Iris pigment epithelial cell (primary cell): ENCODE measurements at places on chromosomes 1 and 21.

DNA sequence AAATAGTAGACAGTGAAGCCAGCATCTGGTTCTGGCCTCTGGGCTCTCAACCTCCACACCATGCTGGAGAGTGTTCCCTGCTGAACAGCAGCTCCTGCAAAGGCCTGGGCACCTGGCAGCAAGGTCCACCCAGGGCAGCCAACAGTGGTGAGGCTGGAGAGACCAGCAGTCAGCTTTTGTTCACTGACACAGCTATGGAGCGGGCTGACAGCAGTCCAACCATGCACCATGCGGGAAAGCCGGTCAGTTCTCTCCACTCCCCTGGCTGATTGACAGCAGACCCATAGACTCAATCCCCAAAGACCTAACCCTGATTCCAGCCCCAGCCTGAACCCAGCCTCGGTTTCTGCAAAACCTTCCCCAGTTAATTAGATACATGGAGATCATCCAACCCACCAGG is 49.0 kb downstream of the KLHDC7A start:
- no peak for DNase-seq

- DNase-seq = no peak
These were observed 201.6 kb downstream of the PRDM2 start for GRCh38 chr1:13901597-13901996.

DNA sequence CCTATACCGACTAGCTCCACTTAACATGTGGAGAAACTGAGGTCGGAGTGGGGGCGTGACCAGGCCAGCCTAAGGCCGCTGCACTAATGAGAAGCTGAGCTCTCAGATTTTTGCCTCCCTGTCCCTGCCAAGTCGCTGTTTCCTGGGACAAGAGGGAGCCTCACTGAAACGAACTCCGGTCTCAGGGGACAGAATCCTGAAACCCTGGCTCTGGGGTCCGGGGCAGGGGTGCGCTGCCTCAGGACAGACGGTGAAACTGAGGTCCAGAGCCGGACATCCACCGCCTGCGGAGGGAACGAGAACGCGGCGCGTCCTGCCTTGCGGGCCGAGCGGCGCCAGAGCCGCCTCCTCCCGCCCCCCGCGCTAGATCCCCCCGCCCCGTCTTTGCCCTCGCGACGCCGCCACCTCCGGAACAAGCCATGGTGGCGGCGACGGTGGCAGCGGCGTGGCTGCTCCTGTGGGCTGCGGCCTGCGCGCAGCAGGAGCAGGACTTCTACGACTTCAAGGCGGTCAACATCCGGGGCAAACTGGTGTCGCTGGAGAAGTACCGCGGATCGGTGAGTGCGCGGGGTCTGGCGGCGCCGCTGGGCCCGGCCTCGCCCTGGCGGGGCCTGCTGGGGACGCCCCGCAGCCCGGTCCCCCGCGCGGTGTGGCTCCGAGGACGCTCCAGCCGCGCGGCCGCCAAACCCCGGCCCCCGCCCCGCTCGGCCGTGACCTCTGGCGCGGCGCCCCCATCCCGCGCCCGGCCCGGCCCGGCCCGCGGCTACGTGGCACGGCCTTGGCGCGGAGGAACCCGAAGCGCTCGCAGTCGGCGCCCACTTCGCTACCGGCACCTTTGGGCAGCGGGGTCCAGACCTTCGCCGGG is at the start of gene GPX7:
Gene GPX7, plus strand, starts transcription at position 381 of the 865 bp plus-strand sequence. Its CDS starts 39 bp downstream, at position 420.
- peak; percentile 47 for DNase-seq

DNA sequence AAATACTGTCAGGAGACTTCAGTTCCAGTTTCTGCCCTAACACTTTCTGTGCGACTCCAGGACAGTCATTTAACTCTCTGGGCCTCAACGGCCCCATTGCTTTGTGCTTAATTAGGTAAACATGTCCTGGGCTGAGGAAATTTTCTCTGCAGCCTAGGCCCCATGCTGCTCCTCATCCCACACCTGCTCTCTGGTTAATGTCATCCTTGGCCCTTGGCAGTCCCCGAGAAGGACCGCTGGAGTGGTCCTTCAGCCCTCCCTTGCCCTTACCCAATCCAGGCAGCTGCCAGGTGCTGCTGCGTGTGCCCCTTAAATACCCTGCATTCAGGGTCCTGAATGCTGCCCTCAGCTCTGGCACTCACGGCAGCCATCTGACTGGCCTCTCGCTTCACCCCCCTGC is 18.7 kb downstream of the UBL4B start:
- DNase-seq = no peak

GRCh38 chr1:236175642-236176336 is 33.5 kb downstream of the GPR137B start:
- DNase-seq = no peak

- no peak for DNase-seq
These were observed 1009.0 kb downstream of the PLA2G4A start for GRCh38 chr1:187837787-187838186.

DNA sequence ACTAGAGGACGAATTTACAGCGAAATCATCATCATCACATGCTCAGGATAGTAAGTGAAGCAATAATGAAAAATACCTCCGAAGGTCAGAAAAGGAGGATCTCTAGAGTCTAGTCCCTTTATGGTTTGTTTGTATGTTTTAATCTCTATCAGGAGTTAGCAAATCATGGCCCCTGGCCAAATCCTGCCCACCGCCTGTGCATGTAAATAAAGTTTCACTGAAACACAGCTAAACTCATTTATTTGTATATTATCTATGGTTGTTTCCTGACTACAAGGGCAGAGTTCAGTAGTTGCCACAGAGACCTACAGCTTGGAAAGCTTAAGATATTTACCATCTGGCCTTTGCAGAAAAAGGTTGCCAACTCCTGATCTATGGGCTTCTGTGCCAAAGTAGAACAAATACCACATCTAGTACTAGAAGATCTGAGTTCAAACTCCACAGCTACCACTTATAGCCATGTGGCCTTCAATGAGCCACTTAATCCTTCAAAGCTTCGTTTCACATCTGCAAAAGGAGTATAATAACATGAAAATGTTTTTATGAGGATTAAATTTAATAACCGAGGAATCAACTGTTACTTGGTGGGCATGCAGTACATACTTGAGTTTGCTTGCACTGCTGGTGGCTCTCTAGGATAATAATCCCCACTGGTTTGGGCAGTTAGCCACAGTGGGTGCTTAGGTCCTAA is 94.0 kb upstream of the KIF26B start:
- peak; percentile 76 for DNase-seq
